CD4-positive, alpha-beta T cell (primary cell): ENCODE measurements at places on chromosomes 2 and 18. TPM values are rescaled to one million over a fixed set of nuclear protein-coding genes. Genes with fewer than 3 reads are reported as not detected.

Gene TRIM43
- not detected for total RNA-seq

Gene UNC50
- 17.1 TPM for total RNA-seq

GRCh38 chr18:9691235-9691634, 16.9 kb upstream of the RAB31 start:
- no peak for DNase-seq

Gene CYBRD1
- 0.45 TPM for total RNA-seq

GRCh38 chr2:19552270-19552669, 193.8 kb upstream of the OSR1 start:
- DNase-seq = no peak

DNA sequence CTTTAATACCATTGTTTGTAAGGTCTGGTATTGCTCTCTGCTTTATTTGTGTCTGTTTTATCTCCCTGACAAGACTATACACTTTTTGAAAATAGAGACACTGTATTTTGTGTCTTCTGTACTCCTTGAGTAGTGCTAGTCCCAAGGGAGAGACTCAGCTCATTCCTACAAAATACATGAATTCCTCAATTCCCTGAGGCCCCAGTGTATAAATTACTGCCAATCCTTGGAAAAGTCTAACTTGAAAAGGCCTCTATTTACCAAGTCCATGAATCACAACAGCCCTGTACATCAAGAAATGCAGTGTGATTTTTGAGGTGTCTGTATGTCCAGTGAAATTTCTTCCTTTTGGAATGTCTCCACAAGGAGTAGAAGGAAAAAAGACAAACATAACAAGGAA, 34.9 kb upstream of the NEDD4L start:
- DNase-seq = no peak
